ENCODE measurements at places on chromosomes 13 and 19.
A peak's percentile ranks its signal among the peaks of the same experiment; 100 is the strongest.

GRCh38 chr13:71632206-71632605, 234.8 kb downstream of the DACH1 start:
- no peak for DNase-seq

DNA sequence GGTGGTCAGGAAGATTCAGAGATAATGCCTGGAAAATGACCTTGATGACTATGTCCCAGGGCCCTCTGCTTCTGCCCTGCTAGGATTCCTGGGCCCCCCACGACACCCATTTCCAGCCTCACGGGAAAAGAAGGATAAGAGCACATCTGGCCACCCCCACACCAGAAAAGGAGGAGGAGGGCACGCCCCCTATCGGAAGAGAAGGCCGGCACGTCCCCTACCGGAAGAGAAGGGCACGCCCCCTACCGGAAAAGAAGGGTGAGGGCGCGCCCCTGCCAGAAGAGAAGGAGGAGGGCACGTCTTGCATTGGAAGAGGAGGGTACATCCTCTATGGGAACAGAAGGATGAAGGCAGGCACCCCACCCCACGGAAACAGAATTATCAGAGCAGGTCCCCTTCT, 84.3 kb downstream of the IER2 start:
- peak; percentile 75 for DNase-seq

DNA sequence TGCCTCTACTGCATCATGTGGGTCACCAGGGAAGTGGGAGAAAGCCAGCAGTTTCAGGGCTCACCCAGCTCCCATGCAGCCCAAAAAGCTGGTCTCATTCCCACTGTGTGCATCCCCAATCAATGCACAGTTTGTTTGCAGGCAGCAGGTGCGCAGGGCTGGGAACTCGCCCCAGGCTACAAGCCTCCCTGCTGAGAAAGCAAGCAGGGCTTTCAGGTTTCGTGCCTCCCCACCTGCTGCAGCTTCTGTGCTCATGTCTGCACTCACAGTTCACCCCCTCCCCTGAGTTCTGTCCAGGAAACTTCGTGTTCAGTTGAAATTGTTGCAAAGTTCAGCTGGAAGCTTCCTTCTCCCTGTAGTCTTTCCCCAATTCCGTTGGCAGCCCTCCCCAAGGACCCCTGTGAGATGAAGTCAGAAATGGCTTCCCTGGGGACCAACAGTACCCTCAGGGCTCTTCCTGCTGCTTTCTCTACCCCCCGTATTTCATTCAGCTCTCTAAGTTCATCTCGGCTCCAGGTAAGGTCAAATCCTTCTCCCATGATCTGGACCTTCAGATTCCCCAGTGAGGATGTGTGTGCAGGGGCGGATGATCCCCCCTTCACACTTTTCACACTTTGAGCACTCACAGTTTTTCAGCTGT, 10.3 kb upstream of the KLK3 start:
- DNase-seq = no peak

- no peak for DNase-seq
Observed at GRCh38 chr19:10037809-10038208, 24.5 kb downstream of the RDH8 start.

GRCh38 chr19:10173527-10173926, 21.2 kb downstream of the DNMT1 start:
- no peak for DNase-seq

DNA sequence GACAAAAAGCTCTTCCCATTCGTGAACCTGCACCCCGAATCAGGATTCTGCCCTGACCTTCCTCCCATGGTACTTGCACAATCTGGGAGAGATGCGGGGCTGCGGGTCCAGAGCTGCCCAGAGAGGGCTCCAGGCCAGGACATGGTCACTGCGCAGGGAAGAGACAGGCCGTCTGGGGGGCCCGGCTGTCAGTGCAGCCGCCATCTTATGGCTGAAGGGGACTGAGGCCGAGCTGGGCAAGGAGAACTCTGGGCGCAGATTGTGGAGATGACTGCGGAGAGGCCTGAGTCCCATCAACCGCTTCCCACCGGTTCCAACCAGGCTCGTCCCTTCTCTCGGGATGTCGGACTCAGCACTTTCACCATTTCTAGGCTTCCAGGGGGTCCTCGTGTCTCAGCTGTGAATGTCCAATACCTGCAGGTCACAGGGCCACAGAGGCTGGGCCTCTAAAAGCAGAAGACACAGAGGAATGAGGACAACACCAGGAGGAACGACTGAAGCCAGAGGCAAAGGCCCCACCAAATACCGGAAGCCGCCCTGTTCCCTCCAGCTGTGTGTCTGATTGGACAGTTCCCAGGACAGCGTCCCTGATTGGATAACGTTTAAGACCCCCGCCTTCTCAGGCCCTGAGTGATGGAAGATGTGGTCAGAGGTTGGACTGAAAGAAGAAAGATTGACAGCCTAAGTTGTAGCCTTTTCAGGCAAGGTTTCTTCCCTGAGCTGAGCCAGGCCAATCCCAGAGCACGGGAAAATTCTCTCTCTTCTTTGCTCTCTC, 117.1 kb upstream of the ZNF91 start:
- DNase-seq = no peak

GRCh38 chr19:7297742-7298141, 3.5 kb upstream of the INSR start:
- no peak for DNase-seq

GRCh38 chr19:10378124-10378523, 2.2 kb downstream of the TYK2 start:
- DNase-seq = no peak

DNA sequence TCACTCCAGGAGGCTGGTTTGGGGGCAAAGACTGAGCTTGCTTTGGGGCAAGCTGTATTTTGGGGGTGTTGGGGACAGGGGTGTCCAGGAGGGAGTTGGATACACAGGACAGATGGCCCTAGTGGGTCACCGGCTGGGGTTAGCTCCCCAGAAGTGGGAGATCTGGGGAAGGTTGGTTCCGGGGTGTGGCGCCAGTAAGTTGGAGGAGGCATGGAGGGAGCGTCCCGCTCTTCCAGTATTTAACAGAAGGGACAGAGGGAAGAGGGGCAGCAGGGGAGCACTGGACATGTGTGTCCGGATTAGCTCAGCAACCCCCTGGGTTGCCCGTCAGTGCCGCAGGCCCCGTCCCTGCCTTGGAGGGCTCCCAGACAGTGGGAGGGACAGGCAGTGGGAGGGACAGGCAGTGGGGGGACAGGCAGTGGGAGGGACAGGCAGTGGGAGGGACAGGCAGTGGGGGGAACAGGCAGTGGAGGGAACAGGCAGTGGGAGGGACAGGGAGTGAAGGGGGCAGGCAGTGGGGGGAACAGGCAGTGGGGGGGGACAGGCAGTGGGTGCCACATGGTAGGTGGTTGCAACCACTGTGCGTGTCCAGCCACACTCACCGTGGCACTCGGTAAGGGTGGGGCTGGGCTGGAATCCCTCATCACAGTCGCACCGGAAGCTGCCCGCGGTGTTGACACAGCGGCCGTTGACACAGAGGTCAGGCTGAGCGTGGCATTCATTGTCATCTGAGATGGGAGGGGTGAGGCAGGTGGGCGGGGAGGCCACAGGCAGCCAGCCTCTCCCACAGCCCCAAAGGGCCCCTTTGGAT, 33.2 kb downstream of the CCL25 start:
- DNase-seq = no peak

GRCh38 chr13:103068836-103069235, 2.6 kb upstream of the SLC10A2 start:
- DNase-seq = no peak

DNA sequence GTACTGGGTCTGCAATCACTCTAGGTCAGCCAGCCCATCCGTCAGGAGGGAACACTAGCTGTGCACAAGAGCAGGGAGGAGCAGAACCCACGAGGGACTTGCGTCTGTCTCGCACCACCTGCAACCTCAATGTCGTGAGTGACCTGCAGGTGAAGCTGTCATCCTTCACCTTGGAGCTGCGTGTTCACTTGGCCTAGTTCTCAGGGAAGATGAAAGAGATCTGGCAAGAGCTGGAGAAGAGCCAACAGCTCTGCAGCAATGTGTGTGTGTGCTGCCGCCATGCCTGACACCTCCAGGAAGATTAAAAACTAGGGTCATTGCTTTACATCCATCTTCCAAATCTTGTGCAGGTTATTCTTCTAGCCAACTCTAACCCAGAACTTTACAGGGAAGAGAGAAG, 117.6 kb upstream of the MRI1 start:
- DNase-seq = no peak

DNA sequence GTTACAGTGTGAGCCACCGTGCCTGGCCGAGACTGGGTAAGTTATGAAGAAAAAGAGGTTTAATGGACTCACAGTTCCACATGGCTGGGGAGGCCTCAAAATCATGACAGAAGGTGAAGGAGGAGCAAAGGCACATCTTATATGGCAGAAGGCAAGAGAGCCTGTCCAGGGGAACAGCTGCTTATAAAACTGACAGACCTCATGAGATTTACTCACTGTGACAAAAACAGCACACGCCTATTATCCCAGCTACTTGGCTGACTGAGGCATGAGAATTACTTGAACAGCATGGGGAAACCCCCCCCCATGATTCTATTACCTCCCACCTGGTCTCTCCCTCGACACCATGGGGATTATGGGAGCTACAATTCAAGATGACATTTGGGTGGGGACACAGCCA, 23.4 kb upstream of the ZNF561 start:
- DNase-seq = no peak

DNA sequence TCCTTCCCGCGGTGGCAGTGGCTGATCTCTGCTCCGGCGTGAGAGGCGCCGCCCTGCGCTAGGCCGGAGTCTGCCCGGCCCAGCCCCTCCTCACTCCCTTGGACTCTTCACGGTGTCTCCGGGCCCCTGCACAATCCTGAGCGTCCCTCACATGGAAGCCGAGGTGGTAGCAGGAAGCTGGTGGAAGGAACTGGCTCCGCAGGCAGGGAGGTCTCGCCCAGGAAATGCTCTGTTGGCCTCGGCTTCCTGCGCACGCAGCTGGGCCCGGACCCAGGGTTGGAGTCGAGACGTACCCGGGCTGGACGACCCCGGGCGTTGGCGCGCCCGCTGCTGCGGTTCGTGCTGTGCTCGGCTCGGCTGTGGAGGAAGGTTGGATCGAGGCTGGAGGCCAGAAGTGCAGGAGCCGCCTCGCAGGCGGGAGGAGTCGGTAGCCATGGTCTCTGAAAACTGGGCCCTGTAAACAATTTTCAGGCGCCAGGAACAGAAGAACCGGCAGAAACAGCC, 46.3 kb downstream of the ZNF724 start:
- no peak for DNase-seq

DNA sequence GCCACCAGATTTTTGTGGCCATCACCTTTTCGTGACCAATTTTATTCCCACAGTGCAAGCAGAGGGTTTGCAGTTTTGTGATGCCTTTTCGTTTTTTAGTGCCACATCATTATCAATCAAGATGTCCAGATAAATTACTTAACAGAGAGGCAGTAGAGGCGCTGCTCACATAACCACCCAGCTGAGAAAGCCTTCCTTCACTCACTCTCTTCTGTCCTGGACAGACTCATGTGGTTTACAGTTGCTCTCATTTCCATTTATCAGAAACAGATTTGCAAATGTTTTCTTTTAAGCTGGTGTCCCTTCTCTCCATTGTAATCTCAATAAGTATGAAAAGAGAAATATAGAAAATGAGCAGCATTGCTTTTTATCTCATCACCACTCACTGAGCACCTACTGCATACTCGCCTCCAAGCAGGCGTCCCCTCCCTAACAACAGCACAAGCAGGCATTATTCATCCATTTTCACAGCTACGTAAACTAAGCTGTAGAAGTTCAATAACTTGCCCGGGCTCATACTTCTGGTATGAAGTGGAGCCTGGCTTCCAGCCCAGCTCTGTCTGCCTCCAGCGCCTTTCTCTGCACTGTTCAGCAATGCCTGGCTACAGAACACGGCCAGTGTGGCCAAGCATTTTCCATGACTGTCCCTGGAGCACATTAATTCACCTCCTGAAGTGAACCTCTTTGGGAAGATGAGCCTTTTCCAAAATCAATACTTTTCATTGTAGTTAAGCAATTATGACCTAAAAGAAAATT, 34.6 kb upstream of the KATNAL1 start:
- DNase-seq = no peak

GRCh38 chr19:41123716-41124294, 9.6 kb downstream of the CYP2F1 start:
- no peak for DNase-seq

- no peak for DNase-seq
Observed at GRCh38 chr19:2424686-2425621, 2.4 kb downstream of the TIMM13 start.

DNA sequence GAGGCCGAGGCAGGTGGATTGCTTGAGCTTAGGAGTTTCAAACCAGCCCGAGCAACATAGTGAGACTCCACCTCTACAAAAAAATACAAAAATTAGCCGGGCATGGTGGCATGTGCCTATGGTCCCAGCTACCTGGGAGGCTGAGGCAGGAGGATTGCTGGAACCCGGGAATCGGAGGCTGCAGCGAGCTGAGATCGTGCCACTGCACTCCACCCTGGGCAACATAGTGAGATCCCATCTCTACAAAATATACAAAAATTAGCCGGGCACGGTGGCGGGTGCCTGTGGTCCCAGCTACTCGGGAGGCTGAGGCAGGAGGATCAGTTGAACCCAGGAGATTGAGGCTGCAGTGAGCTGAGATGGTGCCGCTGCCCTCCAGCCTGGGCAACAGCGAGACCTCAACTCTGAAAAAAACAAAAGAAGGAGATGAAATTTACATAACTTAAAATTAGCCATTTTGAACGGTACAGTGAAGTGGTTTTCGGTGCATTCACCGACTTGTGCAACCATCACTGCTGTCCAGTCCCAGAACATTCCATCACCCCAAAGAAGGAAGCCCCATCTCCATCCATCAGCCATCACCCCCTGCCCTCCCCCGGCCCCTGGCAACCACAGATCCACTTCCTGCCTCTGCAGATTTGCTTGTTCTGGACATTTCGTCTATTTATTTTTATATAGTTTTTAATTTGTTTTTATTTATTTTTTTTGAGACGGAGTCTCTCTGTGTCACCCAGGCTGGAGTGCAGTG, 1.6 kb upstream of the AZU1 start:
- DNase-seq = no peak

- no peak for DNase-seq
Observed at GRCh38 chr13:27822873-27823311, 30.6 kb downstream of the GSX1 start.

GRCh38 chr13:42729857-42730402, 51.5 kb upstream of the FAM216B start:
- DNase-seq = no peak

- no peak for DNase-seq
Observed at GRCh38 chr13:39317291-39317690, 279.0 kb downstream of the NHLRC3 start.

GRCh38 chr13:41268764-41269163, 5.4 kb upstream of the MTRF1 start:
- DNase-seq = no peak

GRCh38 chr19:19256072-19256969, 16.8 kb downstream of the TM6SF2 start:
- no peak for DNase-seq

- no peak for DNase-seq
Observed at GRCh38 chr13:77423296-77423695, 96.4 kb upstream of the MYCBP2 start.

GRCh38 chr19:53978975-53979801, 12.2 kb upstream of the CACNG6 start:
- no peak for DNase-seq

DNA sequence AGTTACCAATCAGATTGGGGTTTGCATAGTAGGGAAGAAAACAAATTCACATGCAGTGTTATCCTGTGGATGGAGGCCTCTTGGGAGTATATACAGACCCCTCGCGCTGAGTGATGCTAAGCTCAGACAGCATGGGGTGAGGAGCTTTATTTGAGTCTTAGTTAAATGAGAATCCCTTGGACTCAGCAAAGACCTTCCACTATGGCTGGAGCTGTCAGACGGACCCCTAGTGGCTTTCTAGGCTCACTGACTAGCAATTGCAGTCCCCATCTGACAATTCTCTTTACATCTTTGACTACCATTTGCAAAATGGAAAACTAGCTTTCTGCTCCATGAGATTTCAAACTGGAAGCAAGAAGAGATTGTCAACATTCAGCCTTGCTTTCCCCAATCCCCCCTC, 90.4 kb downstream of the STOML3 start:
- no peak for DNase-seq

All from CD4-positive, alpha-beta T cell treated with Interleukin-10 for 1 hour (primary cell).